ENCODE measurements at places on chromosomes 1 and 21.
A peak's percentile ranks its signal among the peaks of the same experiment; 100 is the strongest.

DNA sequence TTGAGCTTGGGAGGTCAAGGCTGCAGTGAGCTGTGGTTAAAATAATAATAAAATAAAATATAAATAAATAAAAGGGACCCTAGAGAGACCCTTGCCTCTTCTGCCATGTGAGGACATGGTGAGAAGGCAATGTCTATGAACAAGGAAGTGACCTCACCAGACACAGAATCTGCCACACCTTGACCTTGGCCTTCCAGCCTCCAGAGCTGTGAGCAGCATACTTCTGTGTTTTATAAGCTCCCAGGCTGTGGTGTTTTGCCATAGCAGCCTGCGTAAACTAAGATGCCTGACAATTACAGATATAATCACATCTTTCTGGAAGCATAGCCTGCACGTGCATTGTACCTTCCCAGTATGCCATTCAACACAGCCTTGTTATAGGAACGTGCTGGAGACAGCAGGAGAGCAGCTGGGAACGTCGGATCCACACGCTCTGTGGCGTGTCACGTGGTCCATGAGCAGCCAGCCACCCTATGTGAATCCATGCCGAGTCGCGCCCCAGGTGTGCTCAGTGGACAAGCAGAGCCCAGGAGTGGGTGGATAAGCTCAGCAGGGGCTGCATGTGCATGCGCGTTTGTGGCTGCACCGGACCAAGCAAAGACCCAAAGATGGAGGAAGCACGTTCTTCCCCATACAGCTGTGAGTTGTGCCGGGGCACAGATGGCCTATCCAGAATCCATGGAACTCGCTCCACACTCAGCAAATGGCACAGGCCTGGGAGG is 17.8 kb downstream of the WNT9A start:
- no peak for ATAC-seq

DNA sequence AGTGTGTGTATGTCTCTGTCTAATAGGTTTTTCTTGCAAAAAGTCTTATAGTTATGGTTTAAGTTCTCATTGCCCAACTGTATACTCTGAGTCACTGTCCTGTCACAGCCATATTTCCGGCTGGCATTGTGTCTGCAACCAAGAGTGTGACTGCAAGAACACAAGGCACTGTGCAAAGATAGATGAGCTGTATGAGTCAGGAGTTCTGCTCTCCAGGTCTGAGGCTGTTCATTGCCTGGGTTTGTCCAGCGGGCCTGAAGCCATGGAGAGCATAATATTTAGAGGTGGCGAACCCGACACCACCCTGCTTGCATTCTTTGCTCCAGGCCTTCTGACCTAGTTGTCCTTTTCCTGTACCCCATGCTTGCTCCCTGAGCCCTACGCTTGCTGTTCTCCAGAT is 50.9 kb upstream of the CNIH3 start:
- ATAC-seq, result no peak

- ATAC-seq, result no peak
Observed at GRCh38 chr1:98467586-98467985, 193.9 kb upstream of the SNX7 start.

GRCh38 chr21:20783611-20784010 is 214.6 kb upstream of the NCAM2 start:
- no peak for ATAC-seq

GRCh38 chr1:24119859-24120756 is 8.2 kb upstream of the MYOM3 start:
- ATAC-seq, result no peak

- ATAC-seq, result no peak
Observed at GRCh38 chr1:84060781-84061180, 61.8 kb upstream of the TTLL7 start.

DNA sequence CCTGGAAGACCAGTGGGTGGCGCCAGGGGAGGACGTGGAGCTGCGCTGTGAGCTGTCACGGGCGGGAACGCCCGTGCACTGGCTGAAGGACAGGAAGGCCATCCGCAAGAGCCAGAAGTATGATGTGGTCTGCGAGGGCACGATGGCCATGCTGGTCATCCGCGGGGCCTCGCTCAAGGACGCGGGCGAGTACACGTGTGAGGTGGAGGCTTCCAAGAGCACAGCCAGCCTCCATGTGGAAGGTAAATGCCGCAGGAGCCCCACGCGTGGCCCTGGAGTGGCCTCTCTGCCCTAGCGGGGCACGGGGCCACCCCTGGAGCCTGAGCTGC is 75.2 kb downstream of the OBSCN start:
- no peak for ATAC-seq

DNA sequence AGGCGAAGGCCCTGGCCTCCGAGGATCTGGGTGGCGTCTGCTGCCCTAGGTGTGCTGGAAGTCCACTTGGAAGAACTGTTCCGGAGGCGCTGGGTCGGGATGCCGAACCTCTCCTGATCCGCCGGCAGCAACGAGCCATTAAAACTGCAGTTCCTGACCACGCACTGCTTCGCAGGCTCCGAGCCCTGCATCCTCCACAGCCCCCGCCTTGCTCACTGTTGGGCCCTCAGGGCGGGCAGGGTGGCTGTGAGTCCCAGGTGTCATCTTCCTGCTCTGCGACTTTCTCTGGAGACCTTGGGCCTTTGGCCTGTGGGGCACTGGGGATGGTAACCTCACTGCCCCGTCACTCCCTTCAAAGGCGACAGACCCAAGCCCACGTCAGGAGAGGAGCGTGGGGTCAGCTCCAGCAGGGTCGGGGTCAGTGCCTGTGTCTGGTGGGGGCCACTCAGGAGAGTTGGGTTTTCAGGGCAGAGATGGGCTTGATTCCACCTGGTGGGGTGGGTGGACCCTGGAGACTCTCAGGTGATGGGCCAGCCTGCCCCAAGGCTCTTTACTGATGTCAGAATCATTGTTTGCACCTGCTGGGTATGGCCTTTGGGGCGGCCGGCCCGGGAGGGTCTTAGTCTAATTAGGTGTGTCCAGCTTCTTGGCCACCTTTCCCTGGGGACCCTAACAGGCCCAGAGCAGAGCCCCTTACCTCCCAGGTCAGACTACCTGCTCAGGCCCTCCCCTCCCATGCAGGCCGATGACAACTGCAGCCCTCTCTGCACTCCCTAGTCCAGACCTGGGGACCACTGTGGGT is 3.1 kb downstream of the PRXL2B start:
- ATAC-seq, result no peak

DNA sequence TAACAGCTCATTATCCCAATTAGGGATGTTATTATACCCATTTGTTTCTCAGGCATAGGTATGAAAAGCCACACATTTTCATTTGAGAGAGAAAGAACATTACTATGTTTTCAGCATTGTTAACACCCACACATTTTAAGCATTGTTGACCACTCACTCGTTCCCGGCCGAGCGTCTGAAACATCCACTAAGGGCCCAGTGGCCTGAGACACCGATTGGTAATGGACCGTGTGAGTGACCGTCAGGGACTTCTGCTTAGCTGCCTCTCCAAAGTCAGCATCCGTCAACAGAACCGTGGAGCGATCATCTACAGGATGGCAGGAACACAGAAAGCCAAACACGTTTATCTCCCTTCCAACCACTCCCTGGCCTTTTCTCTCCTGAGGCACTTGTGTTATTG is 184.6 kb downstream of the PCP4 start:
- ATAC-seq, result no peak

DNA sequence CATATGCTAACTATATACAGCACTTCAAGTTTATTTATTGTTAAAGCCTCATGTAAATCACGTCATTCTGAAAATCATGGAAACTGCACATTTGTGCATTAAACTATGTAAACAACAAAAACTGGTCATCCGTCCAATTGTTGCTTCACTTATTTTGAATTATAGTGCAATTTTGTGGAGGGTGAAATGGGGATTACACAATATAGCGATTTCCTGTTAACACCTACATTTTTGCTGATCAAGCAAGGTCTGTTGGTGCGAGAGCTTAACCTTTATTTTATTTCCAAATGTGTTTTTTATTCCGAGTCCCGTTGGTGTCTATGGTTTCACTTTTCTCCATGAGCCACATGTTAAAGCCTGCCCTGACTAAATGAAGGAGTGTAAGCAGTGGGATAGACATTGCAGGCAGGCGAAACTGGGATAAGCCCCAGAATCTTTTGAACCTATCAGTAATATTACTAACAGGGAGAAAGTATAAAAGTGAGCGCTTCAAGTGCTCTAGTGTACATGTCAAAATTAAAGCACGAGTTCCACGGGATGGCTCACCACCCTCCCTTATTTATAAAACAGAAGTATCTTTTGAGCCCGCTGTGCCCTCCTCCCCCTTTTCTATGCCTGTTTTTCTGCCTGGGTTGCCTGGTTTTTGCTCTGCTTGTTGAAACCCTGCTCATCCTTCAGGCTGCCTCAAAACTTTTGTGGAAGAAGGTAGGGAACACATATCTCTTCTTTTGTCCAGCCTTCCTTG is 120.7 kb downstream of the NFIA start:
- no peak for ATAC-seq

GRCh38 chr1:44151332-44151731 is 9.9 kb upstream of the KLF18 start:
- no peak for ATAC-seq

DNA sequence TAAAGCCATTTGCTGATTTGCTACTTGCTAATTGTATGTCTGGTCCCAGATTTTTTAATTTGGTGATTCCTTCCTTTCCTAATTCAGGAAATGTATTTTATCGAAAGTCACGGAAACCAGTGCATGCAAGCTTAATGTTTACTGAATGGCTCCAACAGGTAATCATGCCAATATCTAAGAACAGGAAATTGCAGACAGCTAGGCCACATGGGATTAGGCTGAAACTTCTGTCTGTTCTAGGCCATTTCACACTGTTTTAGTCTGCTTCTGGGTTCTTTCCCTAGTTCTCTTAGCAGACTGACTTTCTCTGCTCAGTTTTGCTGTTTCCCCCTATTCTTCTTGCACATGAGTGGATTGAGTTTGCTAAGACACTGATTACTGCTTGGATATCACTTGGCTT is 111.4 kb downstream of the NTNG1 start:
- ATAC-seq, result peak; percentile 81

DNA sequence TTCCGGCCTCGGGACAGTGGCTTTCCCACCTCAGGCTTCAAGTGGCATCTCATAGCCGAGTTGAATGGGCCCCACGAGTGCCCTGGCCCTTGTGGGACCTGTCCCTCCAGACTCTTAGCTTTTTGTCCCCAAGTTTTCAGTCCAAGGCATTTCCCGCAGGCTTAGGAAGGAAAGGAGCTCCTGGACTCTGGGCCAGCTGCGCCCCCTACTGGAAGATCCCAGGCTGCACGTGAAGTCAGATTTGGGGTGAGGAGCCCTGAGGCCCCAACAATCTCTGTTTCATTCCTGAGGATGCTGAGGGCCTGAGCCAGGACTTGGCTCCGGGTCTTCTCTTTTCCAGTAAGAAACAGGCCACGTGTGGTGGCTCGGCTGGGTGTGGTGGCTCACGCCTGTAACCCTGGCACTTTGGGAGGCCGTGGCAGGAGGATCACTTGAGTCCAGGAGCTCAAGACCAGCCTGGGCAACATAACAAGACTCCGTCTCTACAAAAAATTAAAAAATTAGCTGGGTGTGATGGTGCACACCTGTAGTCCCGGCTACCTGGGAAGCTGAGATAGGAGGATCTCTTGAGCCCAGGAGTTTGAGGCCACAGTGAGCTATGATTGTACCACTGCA is 67.4 kb downstream of the ARHGEF10L start:
- ATAC-seq, result no peak
